ENCODE measurements at places on chromosomes 7 and 10.

GRCh38 chr7:34389332-34390078 lies 268.5 kb upstream of the NPSR1 start:
- no peak for DNase-seq

DNA sequence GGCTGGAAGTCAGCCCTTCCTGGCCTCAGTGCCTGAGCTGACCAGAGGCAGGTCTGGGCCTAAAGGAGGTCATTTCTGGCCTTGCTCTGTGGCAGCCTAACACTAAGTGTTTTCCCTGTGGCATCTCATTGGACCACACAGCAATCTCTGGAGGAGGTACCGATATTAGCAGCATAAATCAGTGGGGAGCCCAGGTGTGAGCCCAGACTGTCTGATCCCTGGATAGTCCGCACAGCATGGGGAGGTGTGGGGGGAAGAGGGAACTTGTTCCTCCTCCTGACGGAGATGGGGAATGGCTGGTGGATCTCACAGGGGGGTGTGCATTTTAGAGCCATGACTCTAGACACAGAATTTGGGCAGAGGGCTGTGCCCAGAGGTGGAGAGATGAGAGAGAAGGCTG lies 11.0 kb upstream of the PPIF start:
- DNase-seq = no peak

DNA sequence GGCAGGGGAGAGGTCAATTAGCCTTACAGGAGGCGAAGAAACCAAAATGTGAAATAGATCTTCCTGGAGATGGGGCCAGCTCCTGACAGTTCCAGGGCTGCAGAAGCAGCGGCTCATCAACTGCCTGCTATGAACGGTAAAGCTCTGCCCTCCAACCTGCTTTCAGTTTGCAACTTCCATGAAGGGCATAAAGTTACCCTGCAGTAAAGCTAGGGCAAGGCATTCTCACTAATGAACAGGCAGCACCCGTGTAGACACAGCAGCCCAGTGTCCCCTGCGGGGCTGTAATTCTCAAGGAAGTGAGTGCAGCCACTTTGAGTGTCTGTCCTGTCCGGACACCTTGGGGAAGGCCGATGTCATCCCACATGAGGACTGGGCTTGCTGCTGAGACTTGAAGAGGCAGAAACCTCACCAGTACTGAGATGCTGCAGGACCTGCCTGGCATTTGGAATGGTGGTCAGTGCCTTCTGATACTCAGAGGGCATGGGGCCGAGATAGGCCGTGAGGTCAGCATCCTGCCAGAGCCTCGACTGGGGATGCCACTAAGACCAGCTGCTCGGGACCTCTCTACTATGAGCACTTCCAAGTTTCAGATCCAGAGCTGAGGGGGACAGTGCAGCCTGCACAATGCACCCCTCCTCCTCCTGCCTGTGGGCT lies 26.1 kb upstream of the C10orf53 start:
- DNase-seq = no peak

GRCh38 chr7:55130395-55131141 lies 111.8 kb downstream of the EGFR start:
- DNase-seq = no peak

GRCh38 chr10:78589687-78590086 lies 479.1 kb upstream of the ZMIZ1 start:
- DNase-seq = no peak

DNA sequence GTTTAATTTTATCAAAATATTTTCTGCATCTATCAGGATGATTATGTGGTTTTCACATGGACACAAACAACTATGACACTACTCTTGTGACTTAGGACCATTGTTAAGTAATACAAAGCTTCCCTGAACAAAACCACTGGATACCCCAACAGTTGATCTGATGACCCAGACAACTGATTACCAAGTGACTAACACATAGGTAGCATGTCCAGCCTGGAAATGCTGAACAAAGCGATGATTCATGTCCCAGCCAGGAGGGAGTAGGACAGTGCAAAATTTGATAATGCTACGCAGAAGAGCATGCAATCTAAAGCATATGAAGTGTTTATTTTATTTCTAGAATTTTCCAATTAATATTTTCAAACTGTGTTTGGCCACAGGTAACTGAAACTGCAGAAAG lies 8.9 kb upstream of the PNLIP start:
- DNase-seq = no peak

- DNase-seq = no peak
Measured at GRCh38 chr10:96014473-96015102, 28.8 kb upstream of the CCNJ start.

GRCh38 chr10:79226391-79227245 lies 120.7 kb upstream of the PPIF start:
- no peak for DNase-seq

DNA sequence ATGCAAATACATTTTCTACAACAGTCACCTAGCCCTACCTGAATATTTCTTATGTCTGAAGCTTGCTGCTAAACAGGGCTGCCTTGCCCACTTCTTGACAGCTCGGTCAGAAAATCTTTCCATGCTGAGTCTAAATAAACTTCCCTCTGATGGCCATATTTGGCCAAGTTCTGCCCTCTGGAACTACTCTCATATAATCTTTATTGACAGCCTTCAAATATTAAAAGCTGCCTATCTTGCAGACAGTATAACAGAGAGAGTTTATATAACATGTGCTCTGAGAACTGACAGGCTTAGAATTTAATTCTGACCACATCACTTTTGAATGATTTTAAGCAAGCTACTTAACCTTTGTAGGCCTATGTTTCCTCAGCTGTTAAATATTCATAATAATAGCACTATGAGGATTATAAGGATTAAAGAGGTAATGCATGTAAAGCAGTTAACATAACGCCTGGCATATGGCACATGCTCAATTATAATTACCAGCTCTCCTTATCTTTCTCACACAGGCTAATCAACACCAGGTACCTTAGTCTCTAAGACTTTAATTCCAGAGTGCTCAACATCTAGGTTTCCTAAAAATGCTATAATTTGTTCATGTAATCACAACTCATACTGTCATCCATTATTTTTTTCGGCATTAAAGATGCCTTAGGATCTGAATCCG lies 334.1 kb downstream of the HPSE2 start:
- no peak for DNase-seq

GRCh38 chr7:133674079-133674763 lies 421.3 kb downstream of the EXOC4 start:
- no peak for DNase-seq

DNA sequence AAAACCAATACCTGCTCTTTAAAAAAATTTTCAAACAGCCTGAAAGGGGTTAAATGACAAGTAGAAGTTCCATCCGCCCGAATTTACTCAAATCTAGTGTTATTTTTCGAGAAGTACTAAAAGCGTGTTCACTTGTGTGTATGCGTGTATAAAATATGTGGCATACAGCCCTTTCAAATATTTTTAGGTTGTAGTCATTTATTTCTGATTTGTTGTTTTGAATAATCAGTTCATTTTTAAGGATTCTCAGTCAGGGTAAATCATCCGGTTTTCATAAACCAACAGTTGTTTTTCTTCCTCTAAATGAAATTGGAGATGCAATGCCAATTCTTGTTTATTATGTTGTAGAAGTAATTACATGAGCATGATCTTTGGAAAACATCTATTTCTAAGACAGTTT lies 6.9 kb upstream of the SUN1 start:
- DNase-seq = no peak

GRCh38 chr7:83751217-83751616 lies 102.3 kb upstream of the SEMA3E start:
- DNase-seq = no peak

DNA sequence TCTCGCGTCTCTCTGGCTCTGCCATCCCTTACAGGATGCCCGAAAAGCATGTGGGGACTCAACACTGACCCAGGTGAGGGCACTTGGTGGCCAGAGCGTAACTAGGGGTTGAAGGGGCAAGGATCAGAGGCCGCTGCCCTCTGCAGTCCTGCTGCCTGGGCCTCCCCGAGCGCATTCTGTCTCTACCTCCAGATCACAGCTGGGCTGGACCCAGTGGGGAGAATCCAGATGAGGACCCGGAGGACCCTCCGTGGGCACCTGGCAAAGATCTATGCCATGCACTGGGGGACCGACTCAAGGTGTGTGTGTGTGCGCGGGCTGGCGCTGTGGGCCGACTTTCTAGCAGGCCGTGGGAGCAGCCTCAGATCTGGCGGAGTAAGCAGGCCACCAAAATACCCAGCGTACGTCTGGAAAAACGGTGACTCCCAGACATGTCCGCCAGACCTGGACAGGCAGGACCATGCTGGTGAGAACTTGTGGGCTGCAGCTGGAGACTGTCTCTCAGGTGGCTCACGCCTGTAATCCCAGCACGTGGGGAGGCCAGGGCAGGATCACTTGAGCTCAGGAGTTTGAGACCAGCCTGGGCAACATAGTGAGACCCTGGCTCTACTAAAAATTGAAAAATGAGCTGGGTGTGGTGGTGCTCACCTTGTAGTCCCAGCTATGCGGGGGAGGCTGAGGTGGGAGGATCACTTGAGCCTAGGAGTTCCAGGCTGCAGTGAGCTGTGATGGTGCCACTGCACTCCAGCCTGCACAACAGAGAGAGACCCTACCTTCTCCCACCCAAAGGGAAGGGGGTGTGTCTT lies 3.2 kb downstream of the GNB2 start:
- DNase-seq = no peak

DNA sequence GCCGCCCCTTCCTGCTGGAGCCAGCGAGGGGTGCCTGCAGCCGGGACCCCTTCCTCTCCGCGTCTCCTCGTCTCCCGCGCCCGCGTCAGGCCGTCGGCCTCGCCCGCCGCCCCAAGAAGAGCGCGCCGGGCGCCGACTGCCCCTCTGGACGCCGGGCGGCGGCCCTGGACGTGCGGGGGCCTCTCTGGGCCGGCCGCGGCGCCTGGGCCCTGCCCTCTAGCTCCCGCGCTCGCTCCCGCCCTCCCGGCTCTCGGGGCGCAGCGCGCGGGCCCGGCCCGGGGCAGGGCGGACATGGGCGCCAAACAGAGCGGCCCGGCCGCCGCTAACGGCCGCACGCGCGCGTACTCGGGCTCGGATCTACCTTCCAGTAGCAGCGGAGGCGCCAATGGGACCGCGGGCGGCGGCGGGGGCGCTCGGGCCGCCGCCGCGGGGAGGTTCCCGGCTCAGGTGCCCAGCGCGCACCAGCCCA lies 704 bp downstream of the ZNRF2 start:
- peak; percentile 47 for DNase-seq

DNA sequence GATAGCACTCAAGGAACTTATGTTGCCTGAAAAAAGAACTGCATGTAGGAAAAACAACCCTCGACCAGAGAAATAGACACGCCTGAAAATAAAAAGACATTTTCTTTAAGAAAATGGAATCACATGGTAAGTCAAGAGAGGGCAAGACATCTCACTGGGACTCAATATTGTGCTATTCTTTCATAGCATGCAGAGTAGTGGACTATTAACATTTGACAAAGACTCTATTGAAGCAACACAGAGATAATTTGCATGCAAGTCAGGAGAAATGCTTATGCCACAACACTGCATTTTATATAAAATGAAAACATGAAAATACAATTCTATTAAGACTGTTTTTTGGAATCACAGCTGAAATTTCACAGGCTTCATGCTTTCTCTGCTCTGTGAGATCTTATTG lies 77.9 kb upstream of the RHOBTB1 start:
- DNase-seq = no peak

- no peak for DNase-seq
Measured at GRCh38 chr10:101768791-101769170, 7.1 kb downstream of the FGF8 start.

DNA sequence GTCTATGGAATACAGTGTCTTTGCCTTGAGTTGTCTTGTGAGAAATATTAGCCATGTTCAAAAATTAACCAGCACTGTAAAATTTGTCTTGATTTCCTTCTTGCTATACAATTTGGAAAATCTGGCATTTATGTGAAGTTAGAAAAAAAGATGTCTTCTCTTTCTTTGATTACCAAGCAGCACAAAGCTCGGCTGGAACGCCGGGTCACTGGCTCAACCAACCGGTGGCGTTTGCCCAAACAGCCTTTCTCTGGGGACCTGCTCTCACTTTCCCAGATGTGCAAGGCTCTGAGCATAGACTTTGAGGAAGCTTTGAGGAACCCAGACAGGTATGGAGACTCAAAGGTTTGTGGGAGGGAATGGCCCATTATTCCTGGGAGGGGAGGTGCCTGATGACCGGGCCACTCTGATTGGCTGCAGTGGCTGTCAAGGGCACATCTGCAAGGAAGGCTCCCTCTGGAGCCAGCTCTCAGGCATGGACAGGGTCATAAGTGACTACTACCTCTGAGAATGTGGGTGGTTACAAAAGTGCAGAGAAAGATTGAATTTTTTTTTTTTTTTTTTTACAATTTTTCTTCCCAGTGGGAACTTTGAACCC lies 5.6 kb downstream of the BTBD16 start:
- no peak for DNase-seq

DNA sequence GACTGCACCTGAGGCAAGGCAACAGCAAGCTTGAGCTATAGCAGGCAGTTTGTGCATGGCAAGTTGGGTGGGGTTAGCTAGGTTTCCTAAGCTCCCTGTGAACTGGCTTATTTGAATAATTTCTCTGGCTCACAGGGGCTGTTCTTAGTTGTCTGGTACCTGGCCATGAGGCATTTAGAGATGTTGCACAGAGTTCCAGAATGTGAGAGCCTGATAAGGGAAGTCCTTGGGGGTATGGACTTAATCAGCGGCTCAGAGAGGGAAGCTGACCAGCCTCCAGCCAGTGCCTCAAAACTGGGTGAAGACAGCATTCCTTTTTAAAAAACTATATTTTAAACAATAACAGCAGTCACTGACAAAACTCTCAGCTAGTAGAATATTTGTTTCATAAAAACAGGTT lies 307.4 kb downstream of the FZD1 start:
- no peak for DNase-seq

GRCh38 chr7:5703572-5704533 lies 77.6 kb downstream of the RNF216 start:
- no peak for DNase-seq

DNA sequence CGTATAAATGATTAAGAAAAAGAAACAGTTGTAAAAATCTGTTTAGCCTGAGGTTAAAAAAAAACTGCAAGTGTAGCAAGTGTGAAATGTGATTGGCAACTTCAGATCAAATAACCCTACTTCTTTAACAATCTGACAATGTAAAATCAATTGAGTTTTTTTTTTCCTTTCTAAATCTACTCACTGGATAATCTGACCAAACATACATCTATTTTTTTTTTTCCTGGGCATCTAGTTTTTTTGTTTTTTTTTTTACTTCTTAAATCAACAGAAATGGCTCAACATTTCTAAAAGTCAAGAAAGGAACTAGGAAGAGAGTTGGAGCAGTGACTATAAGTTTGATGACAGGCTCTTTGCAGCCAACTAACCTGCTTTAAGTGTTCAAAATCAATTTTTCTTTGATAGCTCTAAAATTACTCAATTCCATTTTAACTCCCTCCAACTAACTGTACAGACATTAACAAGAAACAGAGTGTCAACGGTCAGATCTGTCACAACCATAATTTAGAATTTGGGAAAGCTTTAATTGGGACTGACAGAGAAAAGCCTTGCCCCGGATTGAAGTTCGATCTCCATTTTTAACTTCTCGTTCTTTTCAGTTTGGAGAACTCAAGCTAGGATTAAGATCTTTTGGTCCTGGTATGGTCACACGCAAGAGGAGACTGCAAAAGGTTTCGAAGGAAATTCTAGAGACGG lies 1.2 kb downstream of the ARL3 start:
- DNase-seq = no peak

GRCh38 chr7:22357311-22358175 lies 589 bp upstream of the RAPGEF5 start:
- DNase-seq = no peak

Data from CD4-positive, alpha-beta T cell treated with Interleukin-6 for 4 hours (primary cell).